ENCODE measurements at places on chromosomes 6 and 20.

- no peak for DNase-seq
Measured at GRCh38 chr6:143058987-143059386, 1.7 kb upstream of the AIG1 start.

DNA sequence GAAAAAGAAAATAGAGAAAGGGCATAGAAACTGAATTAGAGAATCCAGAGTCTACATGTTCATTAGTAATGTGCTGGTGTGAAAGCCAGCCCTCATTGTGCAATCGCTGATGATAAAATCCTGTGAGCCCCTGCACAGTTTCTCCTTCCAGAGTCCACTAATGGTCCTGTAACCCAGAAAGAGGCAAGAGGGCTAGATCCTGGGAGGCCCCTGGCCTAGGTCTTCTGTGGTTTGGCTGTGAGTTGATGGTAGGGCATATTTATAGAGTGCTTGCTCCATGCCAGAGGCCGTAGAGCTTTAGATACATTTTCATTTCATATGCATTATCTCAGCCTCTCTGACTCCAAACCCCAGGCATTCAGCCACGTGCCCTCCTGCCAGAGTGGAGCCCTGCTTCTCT lies 94.9 kb upstream of the MTHFD1L start:
- DNase-seq = no peak

GRCh38 chr20:21388566-21388965 lies 8.8 kb downstream of the NKX2-4 start:
- no peak for DNase-seq

DNA sequence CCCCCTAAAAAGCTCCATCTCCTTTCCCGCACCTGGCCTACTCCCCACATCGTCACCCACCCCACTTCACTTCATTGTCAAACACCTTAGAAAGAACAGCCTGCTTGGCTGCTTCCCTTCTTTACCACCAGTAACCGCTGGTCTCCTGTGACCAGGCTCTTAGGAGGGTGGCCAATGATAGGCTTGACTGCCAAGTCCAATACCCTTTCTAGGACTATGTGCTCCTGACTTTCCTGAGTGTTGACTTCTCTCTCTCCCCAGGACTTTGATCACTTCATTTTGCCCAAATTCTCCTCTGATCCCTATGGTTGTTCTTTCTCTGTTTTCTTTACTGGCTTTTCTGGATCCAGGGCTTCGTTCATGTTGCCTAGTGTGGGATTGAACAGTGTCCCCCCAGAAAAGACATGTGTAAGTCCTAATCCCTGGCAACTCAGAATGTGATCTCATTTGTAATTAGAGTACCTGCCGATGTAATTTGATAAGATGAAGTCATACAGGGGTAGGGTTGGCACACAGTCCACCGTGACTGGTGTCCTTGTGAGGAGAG lies 254.0 kb downstream of the GMDS start:
- no peak for DNase-seq

GRCh38 chr20:59406446-59406845 lies 106.0 kb downstream of the EDN3 start:
- DNase-seq = no peak

DNA sequence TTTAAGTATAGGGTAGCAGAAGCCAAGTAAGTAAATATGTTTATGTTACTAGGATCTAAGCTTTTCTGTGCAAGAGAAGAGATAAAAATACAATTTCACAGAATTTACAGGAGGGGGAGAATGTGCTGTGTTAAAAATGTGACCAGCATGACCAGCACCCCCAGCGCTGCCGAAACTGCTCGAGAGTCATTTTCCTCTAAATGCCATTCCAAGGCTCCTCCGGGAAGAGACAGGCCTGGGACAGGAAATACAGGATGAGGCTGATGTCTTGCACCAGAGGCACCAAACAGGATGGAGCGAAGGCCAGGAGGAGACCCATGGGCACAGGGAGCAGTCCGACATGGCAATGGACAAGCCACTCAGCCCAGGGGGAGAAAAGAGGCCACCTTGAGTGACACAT lies 21.1 kb downstream of the TAF4 start:
- no peak for DNase-seq

GRCh38 chr6:63573899-63574553 lies 1.7 kb downstream of the LOC128125822 start:
- DNase-seq = peak; percentile 59

DNA sequence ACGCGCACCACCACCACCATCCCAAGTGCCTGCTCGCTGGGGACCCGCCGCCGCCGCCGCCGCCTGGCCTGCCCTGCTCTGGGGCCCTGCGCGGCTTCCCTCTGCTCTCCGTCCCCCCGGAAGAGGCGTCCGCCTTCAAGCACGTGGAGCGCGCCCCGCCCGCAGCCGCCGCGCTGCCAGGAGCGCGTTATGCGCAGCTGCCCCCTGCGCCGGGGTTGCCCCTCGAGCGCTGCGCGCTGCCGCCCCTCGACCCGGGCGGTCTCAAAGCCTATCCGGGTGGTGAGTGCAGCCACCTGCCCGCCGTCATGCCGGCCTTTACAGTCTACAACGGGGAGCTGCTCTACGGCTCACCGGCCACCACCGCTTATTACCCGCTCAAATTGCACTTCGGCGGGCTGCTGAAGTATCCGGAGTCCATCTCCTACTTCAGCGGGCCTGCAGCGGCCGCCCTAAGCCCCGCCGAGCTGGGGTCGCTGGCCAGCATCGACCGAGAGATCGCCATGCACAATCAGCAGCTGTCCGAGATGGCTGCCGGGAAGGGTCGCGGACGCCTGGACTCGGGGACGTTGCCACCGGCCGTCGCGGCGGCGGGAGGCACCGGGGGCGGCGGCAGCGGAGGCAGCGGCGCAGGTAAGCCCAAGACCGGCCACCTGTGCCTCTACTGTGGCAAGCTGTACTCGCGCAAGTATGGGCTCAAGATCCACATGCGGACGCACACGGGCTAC lies 7.2 kb downstream of the PRDM13 start:
- DNase-seq = no peak

DNA sequence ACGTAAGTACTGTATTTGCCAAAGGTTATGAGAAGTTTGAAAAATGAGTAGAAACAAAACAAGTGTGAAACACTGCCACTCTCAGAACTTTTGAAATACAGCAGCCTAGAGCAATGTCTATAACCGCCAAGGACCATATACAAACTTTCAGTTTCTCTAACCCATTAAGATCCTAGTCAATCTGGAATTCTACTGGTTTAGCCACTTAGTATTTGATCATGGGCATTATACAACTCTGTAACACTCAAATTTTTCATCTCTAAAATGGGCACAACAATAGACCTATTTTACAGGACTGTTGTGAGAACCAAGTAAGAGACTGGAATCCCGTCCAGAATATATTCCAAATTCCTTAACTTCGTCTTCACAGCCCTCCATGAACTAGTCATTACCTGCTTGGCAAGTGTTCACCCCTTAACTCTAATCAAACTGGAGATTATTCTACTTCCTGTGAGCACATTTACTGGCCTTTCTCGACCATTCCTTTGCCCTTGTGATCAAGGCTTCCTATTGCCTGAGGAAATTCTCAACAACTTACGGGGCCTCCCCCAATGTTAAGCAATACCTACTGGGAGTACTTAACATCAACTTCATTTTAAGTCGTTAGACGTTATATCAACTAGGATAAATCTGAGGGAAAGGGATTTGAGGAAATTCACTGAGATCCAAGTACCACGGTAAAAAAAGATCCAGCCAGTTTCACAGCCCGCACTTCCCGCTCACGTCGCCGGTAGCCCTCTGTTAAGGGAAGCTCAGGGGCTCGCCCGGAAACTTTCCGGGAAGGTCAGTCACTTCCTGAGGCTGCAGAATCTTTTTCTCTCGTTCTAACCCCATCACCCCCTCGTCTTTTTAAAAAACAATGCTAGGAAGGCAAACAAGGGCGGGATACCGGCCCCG lies 1.1 kb downstream of the EIF2S2 start:
- peak; percentile 32 for DNase-seq

GRCh38 chr20:38685853-38686473 lies 38.3 kb upstream of the SLC32A1 start:
- DNase-seq = no peak

- DNase-seq = no peak
Measured at GRCh38 chr20:46640536-46641311, 10.5 kb downstream of the SLC13A3 start.

DNA sequence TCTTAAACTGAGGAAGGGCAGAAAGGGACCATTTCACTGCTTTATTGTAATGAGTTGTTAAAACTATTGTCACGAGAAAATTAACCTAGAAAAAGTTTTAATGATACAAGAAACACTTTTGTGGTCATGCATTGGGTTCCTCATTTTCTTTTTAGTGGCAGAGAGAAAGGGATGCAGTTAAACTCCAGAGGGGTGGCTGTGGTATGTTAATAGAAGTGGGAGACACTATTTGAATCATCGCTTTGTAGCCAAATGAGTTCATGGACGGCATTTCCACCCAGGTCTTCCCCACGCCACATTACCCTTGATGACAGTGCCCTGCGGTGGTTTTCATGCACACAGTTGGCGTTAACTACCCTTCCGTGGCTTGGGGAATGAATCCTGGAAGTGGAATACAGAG lies 235.6 kb downstream of the PLCB1 start:
- DNase-seq = no peak

GRCh38 chr6:106390088-106390487 lies 29.6 kb downstream of the CRYBG1 start:
- DNase-seq = no peak

DNA sequence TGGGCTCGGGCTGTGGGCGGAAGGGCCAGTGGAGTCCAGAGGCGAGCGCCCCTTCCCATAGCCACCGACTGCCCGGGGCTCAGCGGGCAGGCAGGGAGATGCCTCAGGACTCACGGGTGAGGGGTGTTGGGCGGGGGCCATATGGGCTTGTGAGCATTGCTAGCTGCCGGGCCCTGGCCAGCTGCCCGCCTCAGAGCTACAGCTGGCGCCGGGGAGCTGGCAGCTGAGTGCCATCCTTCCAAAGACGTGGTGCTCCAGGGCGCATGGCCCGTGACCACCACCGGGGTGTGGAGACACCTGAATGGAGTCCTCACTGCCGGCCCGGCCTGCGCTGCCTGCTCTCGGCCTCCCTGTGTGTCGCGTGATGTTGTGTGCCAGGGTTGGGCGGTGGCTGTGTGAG lies 10.6 kb upstream of the RBBP8NL start:
- no peak for DNase-seq

DNA sequence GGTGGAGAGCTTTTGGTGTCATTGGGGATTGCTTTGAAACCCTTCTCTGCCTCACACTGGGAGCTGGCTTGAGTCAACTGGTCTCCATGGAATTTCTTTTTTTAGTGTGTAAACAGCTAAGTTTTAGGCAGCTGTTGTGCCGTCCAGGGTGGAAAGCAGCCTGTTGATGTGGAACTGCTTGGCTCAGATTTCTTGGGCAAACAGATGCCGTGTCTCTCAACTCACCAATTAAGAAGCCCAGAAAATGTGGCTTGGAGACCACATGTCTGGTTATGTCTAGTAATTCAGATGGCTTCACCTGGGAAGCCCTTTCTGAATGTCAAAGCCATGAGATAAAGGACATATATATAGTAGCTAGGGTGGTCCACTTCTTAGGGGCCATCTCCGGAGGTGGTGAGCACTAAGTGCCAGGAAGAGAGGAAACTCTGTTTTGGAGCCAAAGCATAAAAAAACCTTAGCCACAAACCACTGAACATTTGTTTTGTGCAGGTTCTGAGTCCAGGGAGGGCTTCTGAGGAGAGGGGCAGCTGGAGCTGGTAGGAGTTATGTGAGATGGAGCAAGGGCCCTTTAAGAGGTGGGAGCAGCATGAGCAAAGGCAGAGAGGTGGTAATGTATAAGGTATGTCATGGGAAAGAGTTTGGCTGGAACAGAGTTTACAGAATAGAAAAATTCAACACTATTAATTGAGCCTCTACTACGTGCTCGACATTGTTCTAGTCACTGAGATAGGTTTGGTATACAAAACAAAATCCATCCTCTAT lies 31.2 kb downstream of the SRSF3 start:
- no peak for DNase-seq

- no peak for DNase-seq
Measured at GRCh38 chr6:33960345-33961313, 156.8 kb upstream of the MLN start.

GRCh38 chr6:165684333-165684732 lies 21.3 kb upstream of the PDE10A start:
- no peak for DNase-seq

GRCh38 chr6:10725044-10725443 lies 2.2 kb downstream of the TMEM14C start:
- DNase-seq = no peak

- DNase-seq = no peak
Measured at GRCh38 chr20:8932192-8933165, 136.4 kb upstream of the PLCB4 start.

GRCh38 chr6:166849749-166850183 lies 106.6 kb downstream of the RNASET2 start:
- no peak for DNase-seq

DNA sequence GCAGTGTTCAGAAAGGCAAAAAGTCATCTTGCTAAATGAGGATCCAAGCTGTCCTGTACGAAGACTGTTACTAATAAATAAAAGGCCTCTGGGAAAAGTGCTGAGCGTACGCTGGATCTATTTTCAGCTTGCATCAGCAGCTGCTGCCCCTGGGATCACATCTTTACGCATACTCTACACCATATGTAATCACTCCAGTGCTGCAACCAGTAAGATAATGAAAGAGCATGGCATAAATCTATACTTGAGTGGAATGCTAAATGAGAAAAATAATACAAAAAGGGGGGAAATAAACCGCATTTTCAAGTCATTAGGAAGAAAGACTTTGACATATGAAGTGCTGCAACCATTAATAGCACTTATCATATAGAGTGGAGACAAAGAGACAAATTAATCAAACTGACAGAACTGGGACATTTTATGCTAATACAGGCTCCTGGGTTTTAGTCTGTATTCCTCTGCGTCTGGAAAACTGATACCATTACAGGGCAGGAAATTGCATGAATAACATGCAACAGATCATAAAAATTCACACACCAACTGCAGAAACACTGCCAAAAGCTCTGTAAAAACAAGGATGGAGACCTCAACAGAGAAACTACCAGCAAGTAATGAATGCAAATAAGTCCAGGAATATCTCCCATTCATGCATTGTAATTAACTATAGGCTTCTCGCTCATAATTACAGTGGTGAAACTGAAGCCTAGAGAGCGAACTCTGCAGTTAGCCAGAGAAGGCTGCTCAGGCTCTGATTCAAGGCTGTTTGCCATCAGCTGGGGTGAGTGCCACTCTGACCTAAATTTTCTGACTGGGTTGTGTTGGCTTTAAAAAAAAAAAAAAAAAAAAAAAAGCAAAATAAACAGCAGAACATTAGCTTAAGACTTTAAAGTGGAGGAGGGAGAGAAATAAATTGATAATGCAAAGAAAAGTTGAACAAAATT lies 83.8 kb downstream of the GJA10 start:
- no peak for DNase-seq

DNA sequence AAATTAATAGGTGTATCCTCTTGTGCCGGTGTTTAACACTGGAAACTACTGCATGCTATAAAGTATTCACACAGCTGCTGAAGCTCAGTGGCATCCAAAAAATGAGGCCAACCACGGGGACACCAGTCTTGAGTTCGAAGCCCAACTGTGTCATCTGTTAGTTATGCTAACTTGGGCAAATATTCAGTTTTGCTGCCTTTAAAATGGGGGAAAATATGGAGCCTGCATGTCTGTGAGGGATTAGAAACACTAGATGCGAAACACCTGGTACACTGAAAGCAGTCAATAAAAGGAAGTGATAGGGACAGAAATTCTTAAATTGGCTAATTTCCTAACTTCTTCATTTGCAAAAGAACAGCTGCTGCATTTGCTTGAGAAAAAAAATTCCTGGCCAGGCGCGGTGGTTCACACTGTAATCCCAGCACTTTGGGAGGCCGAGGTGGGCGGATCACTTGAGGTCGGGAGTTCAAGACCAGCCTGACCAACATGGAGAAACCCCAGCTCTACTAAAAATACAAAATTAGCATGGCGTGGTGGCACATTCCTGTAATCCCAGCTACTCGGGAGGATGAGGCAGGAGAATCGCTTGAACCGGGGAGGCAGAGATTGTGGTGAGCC lies 36.6 kb upstream of the MLIP start:
- no peak for DNase-seq

- DNase-seq = no peak
Measured at GRCh38 chr20:63746751-63747315, 7.3 kb downstream of the SLC2A4RG start.
